ENCODE measurements at places on chromosomes 2 and 18. TPM values are rescaled to one million over a fixed set of nuclear protein-coding genes. Genes with fewer than 3 reads are reported as not detected.

DNA sequence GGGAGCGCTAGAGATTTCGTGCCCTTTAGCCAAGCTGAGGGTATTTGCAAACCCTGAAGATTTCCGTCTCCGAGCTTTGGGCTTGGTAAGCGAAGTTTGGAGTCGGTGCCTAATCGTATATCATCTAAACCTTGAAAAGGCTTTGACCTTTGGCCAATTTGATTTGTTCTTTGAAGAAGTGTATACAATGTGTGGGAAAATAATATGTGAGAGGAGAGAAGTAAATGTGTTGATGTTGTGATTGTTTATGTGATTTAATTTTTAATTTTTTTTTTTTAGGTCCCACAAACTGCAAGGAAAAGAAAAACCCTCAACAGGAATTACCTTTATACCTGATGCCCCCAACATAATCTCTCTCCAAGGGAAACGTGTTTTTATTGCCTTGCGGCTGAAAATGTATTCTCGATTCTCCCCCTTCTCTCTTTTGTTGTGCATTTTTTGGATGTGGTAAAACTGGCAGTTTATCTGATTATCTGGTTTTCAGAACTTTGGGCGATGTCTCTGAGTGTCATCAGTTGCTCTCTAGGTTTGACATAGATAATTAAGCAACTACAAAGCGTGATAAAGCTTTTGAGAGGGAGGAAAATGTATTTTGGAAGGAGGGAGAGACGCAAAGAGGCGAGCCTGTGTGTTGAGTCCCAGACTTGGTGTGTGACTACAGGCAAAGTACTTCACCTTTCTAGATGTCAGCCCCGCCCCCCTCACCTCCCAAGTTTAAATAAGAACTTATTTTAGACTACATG, 912 bp upstream of the FBXO11 start:
- no peaks in the 10 kb centered on the region for H3K36me3 ChIP-seq
- peak overlapping the region; percentile 80 for H3K27ac ChIP-seq
- H3K4me3 ChIP-seq: peak overlapping the region; percentile 57
- H3K27me3 ChIP-seq: no peaks in the 10 kb centered on the region

DNA sequence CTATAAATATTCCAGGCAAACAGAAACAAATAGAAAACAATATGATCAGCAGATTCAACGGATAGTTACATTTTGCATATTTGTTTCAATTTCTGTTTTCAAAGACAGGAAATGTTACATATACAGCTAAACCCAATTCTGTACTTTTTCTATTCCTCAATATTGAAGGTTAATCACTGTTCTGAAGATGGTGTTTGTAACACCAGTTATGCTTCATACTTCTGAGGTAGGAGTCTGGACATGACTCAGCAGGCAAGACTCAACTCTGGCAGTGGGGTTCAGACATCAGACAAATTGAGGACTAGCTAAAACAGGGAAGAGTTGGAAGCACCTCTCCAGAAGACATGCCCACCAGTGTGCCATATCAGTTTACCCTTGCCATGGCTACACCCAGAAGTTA, 16.6 kb downstream of the SERPINB13 start:
- no peak overlapping the region for H3K27ac ChIP-seq
- H3K36me3 ChIP-seq: no peaks in the 10 kb centered on the region
- H3K4me3 ChIP-seq: no peak overlapping the region

- H3K4me1 ChIP-seq: no peaks in the 10 kb centered on the region
- no peak for DNase-seq
- no peak overlapping the region for H3K4me3 ChIP-seq
- H3K36me3 ChIP-seq: no peaks in the 10 kb centered on the region
Measured at GRCh38 chr2:227443889-227444568, 27.9 kb upstream of the AGFG1 start.

DNA sequence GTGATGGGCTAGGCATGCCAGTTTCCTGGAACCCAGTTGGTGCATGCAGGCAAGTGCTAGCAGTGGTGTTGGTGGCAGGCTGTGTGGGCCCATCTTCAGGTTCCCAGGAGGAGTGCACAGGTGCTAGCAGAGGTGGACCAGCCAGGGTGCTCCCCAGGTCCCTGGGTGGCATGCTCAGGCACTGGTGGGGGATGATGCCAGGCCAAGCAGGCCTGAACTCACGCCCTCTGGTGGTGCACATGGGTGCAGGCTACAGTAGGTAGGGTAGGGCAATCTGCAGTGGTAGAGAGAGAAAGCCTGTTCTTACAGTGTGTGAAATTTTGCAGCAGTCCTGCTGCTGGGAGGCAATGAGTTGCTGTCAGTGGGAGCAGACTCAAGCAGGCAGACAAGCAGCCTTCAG, 1651.8 kb downstream of the DPP10 start:
- no peaks in the 10 kb centered on the region for H3K27me3 ChIP-seq
- H3K27ac ChIP-seq: no peak overlapping the region
- no peaks in the 10 kb centered on the region for H3K36me3 ChIP-seq
- H3K4me3 ChIP-seq: no peak overlapping the region
- no peak for DNase-seq

GRCh38 chr2:111188681-111189080, 68.0 kb downstream of the BCL2L11 start:
- no peaks in the 10 kb centered on the region for H3K36me3 ChIP-seq
- no peak for DNase-seq
- no peaks in the 10 kb centered on the region for H3K27me3 ChIP-seq
- H3K4me3 ChIP-seq: no peak overlapping the region
- H3K27ac ChIP-seq: no peak overlapping the region

DNA sequence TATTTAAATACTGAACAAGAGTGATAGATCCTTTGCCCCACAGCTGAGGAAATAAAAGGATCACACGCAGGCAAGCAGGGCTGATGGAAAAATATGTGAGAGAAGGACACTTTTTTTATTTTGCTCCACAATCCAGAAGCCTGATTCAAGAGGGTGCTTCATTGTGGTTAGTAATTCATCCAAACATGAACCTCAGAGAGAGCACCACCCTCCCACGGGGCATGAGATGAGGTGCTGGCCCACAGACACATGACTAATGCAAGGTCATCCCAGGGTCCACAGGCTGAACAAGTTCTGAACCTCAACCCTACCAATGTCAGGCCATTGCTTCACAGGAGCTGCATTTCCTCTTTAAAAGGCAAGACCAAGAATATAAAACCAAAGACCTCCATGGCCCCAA, 239.6 kb downstream of the MREG start:
- H3K36me3 ChIP-seq: no peaks in the 10 kb centered on the region
- H3K4me3 ChIP-seq: no peak overlapping the region
- no peak overlapping the region for H3K27ac ChIP-seq
- DNase-seq: no peak
- no peaks in the 10 kb centered on the region for H3K4me1 ChIP-seq
- no peaks in the 10 kb centered on the region for H3K27me3 ChIP-seq

- H3K27me3 ChIP-seq: no peaks in the 10 kb centered on the region
- no peak overlapping the region for H3K27ac ChIP-seq
- no peak for DNase-seq
- peaks cover 37% of the 10 kb centered on the region for H3K4me1 ChIP-seq
Measured at GRCh38 chr2:182043021-182043420, 57.4 kb downstream of the PPP1R1C start.

GRCh38 chr2:241482126-241482955, 26.0 kb downstream of the STK25 start:
- no peak overlapping the region for H3K27ac ChIP-seq
- H3K27me3 ChIP-seq: no peaks in the 10 kb centered on the region
- no peak overlapping the region for H3K4me3 ChIP-seq
- H3K4me1 ChIP-seq: no peaks in the 10 kb centered on the region
- no peaks in the 10 kb centered on the region for H3K36me3 ChIP-seq

GRCh38 chr2:121804340-121804739, 48.9 kb downstream of the TSN start:
- H3K4me1 ChIP-seq: no peaks in the 10 kb centered on the region
- no peak overlapping the region for H3K27ac ChIP-seq
- peaks cover 28% of the 10 kb centered on the region for H3K27me3 ChIP-seq
- no peaks in the 10 kb centered on the region for H3K36me3 ChIP-seq

DNA sequence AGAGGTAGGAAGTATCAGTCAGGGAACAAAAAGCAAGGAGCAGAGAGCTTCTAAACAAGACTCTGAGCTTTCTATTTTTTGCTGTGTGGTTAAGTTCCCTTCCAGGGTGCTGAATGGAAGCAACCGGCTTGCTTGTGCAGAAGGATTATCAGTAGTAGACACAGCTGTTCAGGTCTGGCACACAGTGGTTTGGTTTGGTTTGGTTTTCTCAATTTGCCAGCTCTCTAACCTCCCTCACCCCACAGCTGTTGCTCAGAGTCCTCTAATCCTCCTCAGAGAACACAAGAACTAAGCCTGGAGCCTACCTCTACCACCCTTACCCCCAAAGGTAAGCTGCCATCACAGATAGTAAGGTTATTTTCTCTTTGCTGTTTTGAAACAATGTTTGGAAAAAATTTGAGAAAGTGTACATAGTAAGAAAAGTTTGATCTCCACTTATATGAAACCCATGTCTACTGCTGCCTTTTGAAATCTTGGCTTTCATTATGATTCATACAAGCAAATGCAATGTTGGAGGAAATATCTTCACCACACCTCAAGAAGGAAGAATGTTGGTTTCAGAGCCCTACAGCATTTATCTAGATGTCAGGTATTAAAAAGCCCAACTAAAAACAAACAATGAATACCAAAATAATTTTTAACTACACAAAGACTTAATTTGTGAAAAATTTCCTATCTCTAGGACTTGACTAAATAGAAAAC, 255.3 kb downstream of the NR4A2 start:
- H3K4me1 ChIP-seq: no peaks in the 10 kb centered on the region
- no peak overlapping the region for H3K4me3 ChIP-seq
- no peak for DNase-seq

DNA sequence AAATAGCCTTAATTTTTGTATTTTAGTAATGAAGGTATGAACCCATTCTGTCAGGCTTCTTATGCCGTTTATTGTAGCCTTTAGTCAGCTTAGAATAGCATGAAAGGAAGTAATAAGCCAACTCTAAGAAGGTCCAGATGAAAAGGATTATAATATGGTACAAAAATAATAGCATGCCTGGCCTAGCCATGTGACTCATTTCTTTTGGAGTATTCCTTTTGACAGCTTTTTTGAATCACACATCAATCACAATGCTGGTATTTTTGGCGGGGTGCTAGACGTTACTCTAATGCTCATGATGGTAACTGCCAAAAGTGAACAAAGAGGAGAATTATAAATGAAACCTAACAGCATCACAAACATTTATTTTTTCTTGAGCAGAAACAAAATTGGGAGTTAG, 19.9 kb downstream of the FMNL2 start:
- no peaks in the 10 kb centered on the region for H3K27me3 ChIP-seq
- H3K4me1 ChIP-seq: no peaks in the 10 kb centered on the region
- DNase-seq: no peak
- no peak overlapping the region for H3K27ac ChIP-seq

DNA sequence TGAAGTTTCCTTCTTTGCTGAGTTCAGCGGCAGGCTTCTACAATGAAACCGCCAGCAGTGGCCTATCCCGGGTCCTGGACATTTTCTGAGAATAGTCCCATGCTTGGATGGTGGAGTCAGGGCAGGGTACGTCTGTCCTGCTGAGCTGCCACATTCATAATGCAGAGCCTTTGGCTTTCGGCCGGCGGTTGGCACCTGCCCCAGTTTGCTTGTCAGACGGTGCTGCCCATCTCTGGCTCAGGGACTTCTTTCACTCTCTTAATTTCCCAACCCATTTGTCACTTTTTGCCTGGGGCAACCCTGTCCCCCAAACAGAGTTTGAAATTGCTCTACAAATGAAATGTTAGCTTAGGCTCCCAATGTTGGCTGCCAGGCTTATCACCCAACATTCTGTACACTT, 57.2 kb downstream of the SOX11 start:
- H3K4me3 ChIP-seq: no peak overlapping the region
- H3K27ac ChIP-seq: no peak overlapping the region
- H3K4me1 ChIP-seq: no peaks in the 10 kb centered on the region

- H3K4me1 ChIP-seq: peaks cover 14% of the 10 kb centered on the region
- no peak overlapping the region for H3K27ac ChIP-seq
- no peaks in the 10 kb centered on the region for H3K36me3 ChIP-seq
- no peak overlapping the region for H3K4me3 ChIP-seq
- peaks cover 13% of the 10 kb centered on the region for H3K27me3 ChIP-seq
- DNase-seq: no peak
Measured at GRCh38 chr18:48459465-48459864, 50.3 kb upstream of the ZBTB7C start.

DNA sequence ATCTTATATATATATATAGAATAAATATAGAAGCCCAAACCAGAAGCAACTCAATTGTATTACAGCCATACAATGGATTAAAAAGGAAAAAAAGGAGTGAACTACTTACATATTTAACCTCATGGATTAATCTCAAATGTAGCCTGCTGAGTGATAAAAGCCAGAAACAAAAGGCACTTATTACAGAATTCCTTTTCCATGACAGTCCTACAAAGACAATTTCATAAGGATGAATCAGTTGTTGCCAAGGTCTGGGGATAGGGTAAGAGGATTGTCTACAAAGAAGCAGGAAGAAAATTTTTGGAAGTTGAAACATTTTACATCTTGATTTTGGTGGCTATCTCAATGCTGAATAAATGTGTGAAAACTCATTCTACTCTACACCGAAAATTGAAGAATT, 103.9 kb upstream of the DCC start:
- no peaks in the 10 kb centered on the region for H3K27me3 ChIP-seq
- H3K27ac ChIP-seq: no peak overlapping the region

- DNase-seq: no peak
- H3K27me3 ChIP-seq: no peaks in the 10 kb centered on the region
- H3K36me3 ChIP-seq: no peaks in the 10 kb centered on the region
- H3K27ac ChIP-seq: no peak overlapping the region
- no peak overlapping the region for H3K4me3 ChIP-seq
Measured at GRCh38 chr2:11005032-11005431, 93.3 kb downstream of the KCNF1 start.

The C1GALT1C1L gene
- total RNA-seq: 0.20 TPM

The DPYSL5 gene
- 8.4 TPM for total RNA-seq

The CKAP2L gene
- total RNA-seq: 27.5 TPM

Data from HCT116 (cell line).